Left renal pelvis (tissue), 4 donors: ENCODE measurements at places on chromosomes 7 and 10. TPM values are rescaled to one million over a fixed set of nuclear protein-coding genes. Genes with fewer than 3 reads are reported as not detected.

The LIPF gene
- polyA plus RNA-seq = 0.41 TPM

DNA sequence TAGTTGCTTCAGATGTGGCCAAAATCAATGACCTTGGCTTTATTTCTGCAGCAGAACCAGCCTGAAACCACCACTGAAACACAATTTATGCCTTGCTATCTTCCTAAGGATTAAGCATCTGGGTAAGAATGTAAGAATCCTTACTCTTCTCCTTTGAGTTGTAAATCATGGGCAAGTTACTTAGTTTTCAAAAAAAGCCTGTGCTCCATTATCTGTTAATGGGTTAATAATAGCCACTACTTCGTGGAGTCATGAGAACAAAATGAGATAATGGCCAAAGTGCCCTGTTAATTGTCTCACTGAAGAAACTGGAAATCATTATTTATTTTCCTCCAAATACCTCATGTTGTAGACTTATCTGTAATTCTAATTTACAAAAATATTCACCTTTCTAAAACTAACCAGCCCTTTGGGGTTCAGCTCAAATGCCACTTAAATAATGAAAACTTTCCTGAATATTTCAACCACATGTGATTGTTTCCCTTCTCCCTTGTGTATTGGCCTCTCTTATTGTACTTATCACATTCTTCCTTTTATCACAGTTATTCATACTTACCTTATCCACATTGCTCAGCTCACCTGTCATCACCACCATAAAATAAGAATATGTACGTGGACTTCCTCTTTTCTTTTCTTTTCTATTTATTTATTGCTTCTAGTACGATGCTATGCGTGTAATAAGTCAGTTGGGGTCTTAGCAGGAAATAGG, 2.0 kb upstream of the AASS start:
- DNase-seq = no peak

GRCh38 chr7:121139427-121139826, 150.9 kb downstream of the CPED1 start:
- DNase-seq = no peak

GRCh38 chr10:126842836-126843235, 62.4 kb upstream of the DOCK1 start:
- DNase-seq = no peak
